Renal pelvis (tissue), 12 donors: ENCODE measurements at places on chromosomes 6 and 20. TPM values are rescaled to one million over a fixed set of nuclear protein-coding genes. Genes with fewer than 3 reads are reported as not detected.

DNA sequence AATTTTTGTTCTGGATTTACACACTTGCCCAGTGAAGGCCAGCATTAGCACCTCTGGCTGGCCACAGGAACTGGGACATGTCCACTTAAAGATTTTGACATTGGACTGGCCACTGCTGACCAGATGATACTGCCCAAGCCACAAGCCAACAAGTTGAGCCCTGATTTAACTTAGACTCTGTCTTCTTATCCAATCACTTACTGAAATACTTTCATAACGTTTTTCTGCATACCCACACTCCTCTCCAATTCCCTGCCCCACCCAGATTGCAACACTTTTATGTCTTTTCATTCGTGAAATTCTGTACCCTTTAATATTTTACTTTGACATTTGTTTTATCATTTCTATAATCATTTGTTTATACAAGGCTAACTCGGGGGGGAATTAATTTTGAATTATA lies 170.3 kb upstream of the TAB2 start:
- DNase-seq: no peak

CRYBG1 gene
- 24.0 TPM for polyA plus RNA-seq

GRCh38 chr20:13101706-13102105 lies 92.9 kb downstream of the SPTLC3 start:
- DNase-seq: no peak

DNA sequence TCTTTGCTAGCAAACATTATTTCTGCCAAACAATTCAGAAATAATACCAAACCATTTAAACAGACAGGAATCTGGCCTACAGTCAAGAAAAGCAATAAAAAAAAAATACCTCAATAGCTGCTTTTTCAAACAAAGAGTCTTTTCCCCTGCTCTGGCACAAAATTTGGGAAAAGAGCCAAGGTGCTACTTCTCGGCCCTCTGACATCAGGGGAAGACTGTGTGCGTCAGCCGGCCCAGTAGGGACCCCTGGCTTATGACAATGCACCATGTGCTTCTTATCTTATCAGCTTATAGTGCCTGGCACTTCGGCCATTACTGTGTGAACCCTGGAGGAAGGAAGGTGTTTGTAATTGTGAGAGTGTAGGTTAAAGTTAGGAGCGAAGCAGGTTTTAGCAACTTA lies 89.4 kb downstream of the PDE10A start:
- peak; percentile 47 for DNase-seq

- no peak for DNase-seq
These were observed 120.0 kb upstream of the RREB1 start for GRCh38 chr6:6987749-6988148.

GRCh38 chr6:48188158-48188557 lies 77.2 kb upstream of the PTCHD4 start:
- DNase-seq: peak; percentile 9

LINC00237 gene
- polyA plus RNA-seq: not detected

DNA sequence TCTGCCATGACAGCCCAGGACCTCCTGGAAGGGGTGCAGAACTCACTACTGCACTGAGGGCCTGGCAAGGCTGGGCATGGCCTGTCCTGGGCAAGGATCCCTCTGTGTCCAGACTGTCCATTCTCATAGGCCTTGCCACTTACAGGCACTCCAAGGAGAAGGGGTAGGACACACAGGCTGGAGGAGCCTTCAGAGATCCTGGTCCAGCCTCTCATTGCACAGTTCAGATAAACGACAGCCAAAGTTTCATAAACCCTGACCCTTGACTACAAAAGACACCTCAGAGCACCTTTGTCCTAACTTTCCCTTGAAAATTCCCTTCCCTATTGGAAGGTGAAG lies 19.6 kb downstream of the TGM3 start:
- no peak for DNase-seq

- DNase-seq: no peak
These were observed 88.0 kb downstream of the SCML4 start for GRCh38 chr6:107735906-107736635.

CST1 gene
- polyA plus RNA-seq: 0.11 TPM

GRCh38 chr6:31359581-31359980 lies 2.6 kb upstream of the HLA-B start:
- DNase-seq: no peak

GRCh38 chr6:36700831-36701230 lies 3.2 kb downstream of the RAB44 start:
- DNase-seq: no peak

- no peak for DNase-seq
These were observed 250.6 kb downstream of the FARS2 start for GRCh38 chr6:5511954-5512353.

- DNase-seq: no peak
These were observed 902.3 kb upstream of the CITED2 start for GRCh38 chr6:140276719-140277118.
